ENCODE measurements at places on chromosomes 2 and 18. TPM values are rescaled to one million over a fixed set of nuclear protein-coding genes. Genes with fewer than 3 reads are reported as not detected.

ABCG5 gene
- not detected for total RNA-seq

PRPF40A gene
- 111 TPM for total RNA-seq

MAP3K20 gene
- 77.6 TPM for total RNA-seq

ANTXR1 gene
- 87.8 TPM for total RNA-seq

ITGA4 gene
- 7.4 TPM for total RNA-seq

SPP2 gene
- not detected for total RNA-seq

VWC2L gene
- not detected for total RNA-seq

FAP gene
- 3.0 TPM for total RNA-seq

DNA sequence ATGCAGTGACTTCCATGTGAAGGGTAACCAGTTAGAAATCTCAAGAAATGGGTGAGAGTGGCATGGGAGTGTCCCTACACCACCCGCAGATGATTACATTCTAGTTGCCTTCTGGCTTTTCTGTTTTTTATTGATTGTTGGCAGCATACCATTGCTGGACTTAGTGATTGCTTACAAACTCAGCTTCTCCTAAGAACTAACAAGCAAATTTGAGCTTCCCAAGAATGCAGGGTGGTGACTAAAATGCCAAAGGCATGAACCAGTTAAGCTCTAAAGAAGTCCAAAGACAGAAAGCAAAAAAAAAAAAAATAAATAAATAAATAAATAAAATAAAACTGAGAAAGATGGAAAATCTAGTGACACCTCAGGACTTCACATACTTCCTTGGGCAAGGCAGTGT, 245.5 kb upstream of the PARD3B start:
- no peak for DNase-seq

GRCh38 chr2:190815226-190815625, 65.4 kb upstream of the GLS start:
- no peak for DNase-seq

DNA sequence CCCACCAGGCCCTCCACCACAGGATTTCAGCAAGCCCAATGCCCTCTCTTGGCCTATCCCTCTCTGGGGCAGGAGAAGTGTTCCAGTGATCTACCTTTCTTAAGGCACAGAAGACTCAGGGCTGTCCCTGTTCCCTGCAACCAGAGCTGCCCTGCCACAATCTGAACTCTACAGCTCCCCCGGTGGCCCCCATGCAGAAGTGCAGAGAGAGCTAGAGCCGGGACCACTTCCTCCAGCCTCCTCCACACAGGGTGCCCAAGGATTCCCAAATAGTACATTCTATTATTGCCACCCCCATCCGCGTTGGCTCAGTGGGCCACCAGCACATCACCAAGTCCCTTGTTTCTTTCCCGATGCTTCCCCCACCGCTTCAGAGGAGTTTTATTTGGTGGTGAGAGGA, 114.8 kb upstream of the PTPRM start:
- DNase-seq = no peak

DNA sequence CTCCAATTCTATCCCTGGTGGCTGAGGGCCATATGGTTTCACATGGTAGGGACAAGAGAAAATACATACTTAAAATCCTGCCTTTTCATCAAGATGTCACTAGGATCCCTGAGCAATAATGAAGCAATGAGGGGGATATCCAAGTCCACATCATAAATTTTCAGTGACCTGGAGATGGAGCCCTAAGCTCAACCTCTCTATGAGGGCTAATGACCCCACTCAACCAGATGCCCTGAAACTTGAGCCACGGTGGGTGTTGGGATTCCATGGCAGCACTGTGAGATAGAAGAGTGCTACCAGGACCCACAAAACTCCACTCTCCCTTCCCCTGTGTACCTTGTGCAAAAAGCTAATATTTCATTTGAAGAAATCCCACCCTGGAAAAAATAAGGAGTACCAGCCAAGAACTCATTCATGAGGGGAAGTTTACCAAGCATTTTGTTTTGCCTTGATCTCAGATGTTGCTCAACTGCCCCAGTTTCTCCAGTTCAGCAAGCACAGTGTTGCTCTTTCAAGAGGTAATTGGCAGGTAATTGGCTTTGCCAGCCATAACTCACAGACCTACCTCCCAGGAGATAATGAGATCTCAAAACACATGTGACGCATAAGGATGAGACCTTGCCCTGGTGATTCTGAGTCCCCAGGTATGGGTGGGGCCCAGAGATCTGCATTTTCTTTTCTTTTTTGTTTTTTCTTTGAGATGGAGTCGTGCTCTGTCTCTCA, 51.0 kb upstream of the TTC39C start:
- peak; percentile 31 for DNase-seq

DNA sequence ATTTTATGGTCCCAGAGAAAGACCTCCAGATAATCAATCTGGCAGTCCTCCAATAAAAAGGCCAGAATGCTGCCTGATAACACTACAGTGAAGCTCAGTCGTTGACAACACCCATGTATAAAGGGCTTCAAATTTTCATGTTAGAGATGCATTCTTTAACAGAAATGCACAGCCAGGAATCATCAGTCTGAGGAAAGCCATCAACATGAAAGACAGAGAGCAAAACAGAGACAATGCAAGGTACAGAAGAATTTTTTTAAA, 13.8 kb downstream of the BABAM2 start:
- DNase-seq = no peak

- DNase-seq = no peak
Measured at GRCh38 chr2:32691678-32692077, 63.8 kb downstream of the TTC27 start.

DNA sequence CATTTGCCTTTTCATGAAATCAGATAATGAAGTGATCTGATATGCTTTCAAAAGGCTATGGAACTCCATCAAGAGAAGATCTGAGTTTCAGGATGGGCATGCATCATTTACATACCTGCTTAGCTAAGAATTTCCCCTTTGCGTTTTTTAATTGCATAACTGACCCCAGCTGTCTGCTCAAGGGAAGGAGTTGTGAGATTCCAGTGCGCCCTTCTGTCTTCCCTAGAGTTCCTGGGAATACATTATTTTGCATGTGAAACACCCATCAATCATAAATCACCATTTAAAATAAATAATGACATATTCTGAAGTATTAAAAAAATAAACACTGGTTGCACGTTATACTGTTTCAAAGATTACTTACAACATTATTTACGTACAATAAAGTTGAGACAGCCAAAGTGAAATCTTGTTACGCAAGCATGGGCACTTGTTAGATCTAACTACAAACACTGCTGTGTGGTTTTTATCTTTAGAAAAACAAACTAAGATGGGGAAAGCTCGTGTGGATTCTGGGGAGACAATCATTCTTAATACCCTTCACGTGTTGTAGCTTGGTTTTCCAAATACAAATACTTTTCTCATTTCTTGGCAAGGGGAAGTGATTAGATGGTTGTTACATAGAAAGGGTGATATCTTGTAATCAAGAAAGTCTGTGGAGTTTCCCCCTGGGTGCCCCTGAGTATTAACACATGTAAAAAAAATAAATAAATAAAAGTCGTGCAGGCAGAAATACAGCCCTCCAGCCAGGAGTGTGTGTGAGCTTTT, 125.7 kb upstream of the LMAN1 start:
- no peak for DNase-seq

DNA sequence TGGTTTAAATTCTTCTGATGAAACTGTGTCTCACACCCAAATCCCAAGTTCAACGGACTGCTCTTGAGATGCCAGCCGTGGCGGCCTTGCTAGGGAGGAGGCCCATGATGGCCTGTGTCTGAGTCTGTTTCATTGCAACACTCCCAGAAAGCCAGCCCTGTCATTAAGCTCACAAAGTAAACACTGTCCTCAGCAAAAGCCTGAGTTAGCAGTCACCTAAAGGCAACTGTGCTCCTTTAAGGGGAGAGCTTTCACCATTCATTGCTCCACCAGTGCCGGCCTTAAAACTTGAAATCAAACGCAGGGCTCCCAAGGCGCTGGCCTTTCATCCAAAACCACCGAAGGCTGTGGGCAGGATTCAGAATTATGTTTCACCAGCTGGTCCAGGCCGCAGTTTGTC, 42.5 kb upstream of the PPP1CB start:
- DNase-seq = no peak

DNA sequence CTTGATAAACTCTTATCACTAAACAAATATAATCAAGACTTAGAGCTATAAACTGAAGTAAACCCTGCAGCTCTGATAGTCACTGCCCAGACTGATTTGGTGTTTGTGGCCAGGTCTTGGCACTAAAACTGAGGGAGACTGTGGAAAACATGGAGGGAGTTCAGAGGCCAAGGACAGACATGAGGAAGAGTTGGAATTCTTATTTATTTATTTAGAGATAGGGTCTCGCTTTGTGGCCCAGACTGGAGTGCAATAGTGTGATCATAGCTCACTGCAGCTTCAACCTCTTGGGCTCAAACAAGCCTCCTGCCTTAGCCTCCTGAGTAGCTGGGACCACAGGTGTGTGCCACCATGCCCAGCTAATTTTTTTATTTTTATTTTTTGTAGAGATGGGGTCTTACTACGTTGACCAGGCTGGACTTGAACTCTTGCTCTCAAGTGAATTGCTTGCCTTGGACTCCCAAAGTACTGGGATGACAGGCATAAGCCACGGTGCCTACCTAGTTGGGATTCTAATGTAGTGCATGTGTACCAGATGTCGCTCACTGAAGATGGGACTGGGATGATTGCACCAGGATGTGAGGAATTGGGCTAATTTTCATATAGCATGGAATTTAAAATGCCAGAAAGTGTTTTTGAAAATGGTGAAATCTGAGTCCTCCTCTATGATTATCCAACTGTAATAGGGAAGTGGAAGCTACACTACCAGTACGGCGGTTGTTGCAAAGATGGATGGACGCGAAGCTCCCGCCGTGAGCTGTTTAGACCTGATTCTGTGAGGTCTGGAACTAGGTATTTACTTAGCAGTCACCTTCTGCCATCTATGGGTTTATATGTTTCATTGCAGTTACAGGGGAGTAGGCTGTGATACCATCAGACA, 52.7 kb upstream of the CTLA4 start:
- DNase-seq = peak; percentile 69

DNA sequence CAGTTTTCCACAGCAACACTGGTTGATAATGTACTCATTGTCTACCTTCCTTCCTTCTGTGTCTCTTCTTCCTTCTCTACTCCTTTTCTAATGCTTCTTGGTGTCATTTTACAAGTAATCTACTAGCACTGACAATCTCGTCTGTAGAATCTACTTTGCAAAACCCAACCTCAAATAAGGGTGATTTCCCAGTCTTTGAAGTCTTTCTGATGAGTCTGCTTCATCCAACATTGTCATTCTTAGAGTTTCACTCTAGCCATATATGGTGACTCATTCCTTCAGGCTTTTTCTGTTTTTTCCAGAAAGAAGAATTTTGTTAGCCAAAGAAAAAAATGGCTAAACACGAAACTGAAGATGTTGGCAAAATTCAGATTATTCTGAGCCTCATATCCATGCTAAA, 288.7 kb downstream of the MBD2 start:
- no peak for DNase-seq

DNA sequence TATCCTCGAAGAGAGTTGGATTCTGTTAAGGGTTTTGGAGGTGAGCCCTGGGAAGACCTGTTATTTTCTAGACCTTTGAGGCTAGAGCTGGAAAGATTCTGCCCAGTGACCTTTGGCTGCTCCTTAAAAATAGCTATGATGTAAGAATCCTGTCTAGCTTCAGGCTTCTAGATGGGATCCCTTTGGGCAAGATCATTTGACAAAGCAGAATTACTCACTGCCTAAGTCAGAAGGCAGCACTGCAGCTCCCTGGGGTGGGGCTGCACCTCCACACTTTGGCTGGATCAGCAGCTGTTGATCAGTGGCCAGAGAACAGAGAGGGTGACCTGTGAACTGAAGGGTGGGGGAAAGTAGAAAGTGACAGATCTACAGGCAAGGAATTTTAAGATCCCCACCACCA, 103.8 kb downstream of the ASAP2 start:
- peak; percentile 57 for DNase-seq

DNA sequence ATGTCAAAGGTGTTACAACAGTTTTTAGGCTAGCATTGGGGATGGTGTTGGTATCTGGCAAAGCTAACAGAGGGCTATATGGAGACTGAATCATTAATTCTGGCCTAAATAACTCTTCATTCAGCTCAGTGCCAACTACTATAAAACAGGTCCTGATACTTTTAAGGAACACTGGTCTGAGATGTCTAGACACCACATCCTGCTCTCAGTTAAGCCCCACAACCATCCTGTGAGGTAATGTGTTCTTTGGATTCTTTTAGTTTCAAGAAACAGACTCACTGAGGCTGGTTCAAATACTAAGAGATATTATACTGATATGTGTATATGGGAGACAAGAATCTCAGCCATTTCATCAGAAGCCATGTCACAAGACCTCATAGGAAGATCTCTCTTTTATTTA, 14.2 kb upstream of the HK2 start:
- no peak for DNase-seq
